Activated T-helper 9 cell treated with anti-CD3 and anti-CD28 coated beads, Interleukin-2, amount 50 U/mL, for 16 hours (primary cell): ENCODE measurements at places on chromosomes 2 and 18.

DNA sequence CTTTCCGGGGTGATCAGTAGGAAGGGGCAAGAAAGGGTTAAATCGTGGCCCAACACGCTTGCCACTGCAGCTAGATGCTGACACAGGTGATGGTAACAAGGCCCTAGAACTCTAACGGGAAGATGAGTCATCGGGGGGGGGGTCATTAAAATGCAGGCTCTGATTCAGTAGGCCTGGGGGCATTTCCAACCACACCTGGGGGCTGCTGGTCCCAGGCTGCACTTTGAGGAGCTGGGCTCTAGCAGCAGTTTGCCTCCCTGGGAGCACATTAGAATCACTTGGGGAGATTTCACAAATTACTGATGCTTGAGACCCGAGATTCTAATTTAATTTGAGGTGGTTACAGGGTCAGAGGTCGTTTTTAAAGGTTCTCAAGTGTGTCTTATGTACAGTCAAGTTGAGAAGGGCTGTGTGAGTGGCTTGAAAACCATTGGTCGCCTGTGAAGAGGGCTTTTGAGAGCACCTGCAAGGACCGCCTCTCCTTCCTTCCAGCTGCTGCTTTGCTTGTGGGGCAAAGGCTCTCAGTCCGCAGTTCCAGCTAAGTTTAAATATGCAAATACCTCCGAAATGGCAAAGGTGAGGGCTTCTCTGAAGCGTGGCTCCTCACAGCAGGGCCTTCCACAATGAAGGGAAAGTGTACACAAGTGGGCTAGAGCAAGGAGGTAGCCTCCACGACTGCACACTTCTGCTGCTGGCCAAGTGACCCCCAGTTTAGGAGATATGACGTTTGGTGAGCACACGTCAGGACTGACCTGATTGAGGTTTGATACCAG lies 128.0 kb upstream of the MSH6 start:
- DNase-seq: no peak

DNA sequence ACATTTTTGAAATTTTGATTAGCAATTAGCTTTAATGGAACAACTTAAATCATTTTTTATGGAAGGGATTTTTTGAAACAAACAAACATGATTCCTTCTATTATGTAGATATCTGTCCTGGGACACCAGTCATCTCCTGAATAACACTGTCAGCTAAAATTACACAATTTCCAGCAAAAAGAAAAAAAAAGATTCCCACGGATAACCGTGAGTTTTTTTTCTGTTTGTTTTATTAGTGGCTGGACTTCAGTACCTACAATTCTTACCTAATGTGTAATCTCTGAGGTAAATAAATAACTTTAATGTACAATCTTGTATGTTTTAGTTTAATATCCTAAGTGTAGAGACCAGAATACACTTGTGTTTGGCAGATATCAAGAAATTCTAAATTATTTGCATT lies 126.6 kb upstream of the KYNU start:
- no peak for DNase-seq

DNA sequence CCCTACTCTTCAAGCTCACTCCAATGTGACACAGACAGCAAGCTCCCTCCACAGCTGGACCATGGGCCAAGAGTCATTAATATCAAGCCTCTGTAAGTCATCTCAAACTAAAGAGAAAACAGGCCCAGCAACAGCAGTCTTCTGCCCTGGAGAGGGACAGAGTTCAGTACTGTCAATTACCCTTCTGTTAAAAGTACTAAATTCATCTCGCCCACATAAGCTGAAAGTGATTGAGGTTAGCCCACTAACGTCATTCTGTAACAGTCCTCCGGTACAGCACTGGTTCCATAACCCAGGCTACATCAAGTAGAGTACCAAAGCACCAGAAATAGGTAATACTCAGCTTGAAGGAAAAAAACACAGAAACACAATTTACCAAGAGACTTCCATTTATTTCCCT lies 25.9 kb downstream of the THADA start:
- DNase-seq: no peak

DNA sequence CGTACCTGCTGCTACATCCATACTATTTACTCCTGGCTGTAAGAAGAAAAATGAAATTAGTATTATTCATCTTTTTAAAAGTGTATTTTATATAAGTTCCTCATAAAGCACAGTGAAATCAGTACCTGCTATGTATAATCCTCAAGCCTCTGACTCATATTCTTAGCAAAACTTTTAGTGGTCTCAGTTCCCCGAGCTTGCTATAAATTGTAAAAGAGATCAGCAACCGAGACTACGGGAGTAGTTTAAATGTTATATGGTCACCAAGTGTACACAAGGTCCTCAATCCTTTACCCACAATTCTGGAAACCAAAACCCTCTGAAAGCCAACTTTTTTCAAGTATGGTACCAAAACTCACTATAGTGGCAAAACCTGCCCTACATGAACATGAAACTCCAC lies 24.2 kb downstream of the PRPF40A start:
- no peak for DNase-seq

- no peak for DNase-seq
Measured at GRCh38 chr18:74990563-74991081, 218.3 kb downstream of the PTGR3 start.

DNA sequence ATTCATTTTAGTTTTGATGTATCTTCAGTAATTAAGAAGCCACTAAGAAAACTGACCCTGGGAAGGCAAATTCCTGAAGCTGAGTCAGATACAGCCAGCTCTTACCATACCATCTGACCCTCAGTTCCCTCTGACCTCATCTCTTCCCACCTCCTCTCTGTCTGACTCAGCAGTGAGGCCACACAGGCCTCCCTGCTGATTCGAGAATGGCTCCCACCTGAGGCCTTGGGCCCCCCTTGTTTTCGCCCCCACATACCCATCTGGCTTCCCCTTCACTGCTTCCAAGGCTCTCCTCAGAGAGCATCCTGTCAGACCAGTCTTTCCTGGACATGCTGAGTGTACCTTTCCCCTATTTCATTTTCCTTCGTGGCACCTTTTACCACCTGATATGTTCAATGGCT lies 71.0 kb upstream of the CYP1B1 start:
- no peak for DNase-seq

DNA sequence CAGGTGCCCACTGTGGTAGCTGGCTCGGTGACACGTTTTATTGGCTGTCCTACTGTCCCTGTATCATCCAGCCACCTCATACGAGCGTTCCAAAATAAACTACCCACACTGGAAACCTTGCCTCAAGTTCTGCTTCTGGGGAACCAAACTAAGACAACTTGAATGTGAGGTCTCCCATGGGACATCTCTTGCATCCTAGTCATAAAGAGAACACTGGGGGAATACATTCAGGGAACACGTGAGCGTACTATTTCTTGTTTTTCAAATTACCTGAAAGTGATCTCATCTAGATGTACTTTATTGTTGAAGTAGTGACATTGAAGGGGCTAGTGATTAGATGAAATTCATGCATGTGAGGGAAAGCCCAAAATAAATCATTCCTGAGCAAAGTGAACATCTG lies 15.0 kb downstream of the LYG2 start:
- no peak for DNase-seq

GRCh38 chr2:209322905-209323512 lies 100.8 kb upstream of the MAP2 start:
- DNase-seq: no peak

- no peak for DNase-seq
Measured at GRCh38 chr2:210541290-210541902, 15.0 kb upstream of the CPS1 start.

- no peak for DNase-seq
Measured at GRCh38 chr18:26874283-26874682, 8.8 kb upstream of the AQP4 start.

GRCh38 chr2:54558188-54559005 lies 102.3 kb downstream of the SPTBN1 start:
- peak; percentile 59 for DNase-seq

- DNase-seq: no peak
Measured at GRCh38 chr2:81093031-81093430, 788.5 kb upstream of the LRRTM1 start.

GRCh38 chr18:71168557-71169145 lies 879.8 kb downstream of the SOCS6 start:
- DNase-seq: no peak

DNA sequence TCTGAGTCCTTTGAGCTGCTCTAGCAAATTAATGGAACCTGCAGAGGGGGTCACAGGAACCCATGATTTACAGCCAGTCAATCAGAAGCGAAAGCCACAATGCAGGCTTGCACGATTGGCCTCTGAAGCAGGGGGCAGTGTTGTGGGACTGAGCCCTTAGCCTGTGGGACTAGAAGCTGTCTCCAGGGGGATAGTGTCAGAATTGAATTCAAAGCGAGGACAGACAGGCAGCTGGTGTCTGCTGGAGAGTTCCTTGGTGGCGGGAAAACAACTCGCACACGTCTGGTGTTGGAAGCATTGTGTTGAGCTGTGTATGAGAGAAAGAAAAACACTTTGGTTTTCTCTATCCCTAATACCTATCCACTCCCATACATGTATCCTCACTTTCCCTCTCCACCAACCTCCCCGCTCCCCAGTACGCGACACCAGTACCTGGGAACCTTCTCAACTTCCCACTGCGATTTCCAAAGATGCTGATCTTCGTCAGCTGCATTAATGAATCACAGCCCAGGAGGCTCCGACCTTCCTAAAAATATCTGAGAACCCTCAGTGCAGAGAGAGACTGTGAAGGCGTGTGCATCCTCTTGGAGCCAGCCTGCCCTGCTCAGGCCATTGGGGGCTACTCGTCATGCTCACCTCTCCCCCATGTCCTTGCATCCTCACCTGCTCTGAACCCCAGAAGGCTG lies 88.2 kb downstream of the HS1BP3 start:
- DNase-seq: no peak
